Lower leg skin (tissue), 4 donors: ENCODE measurements at places on chromosomes 5 and 9. TPM values are rescaled to one million over a fixed set of nuclear protein-coding genes. Genes with fewer than 3 reads are reported as not detected.

GRCh38 chr9:123998278-123998925 is 13.2 kb upstream of the LHX2 start:
- DNase-seq, result no peak

DNA sequence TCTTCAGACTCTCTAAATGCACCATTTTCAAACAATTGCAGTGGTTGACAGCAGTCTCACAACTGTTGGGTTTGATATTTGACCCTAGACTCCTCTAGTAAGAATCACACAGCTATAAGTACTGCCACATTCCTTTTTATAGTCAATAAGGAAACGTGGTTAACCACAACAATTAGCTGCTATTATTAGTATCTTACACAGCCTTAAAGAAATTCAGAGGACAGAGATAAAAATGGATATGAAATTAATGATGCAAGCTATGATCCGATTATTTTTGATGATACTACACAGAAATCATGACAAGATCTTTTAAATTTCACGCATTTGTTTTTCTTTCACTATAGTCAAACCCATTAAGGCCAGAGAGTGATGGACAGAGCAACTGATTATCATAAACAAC is 288.6 kb upstream of the C9orf72 start:
- no peak for DNase-seq

The MVB12B gene
- 10.8 TPM for total RNA-seq

The SHISAL2B gene
- total RNA-seq, result not detected

The CDC20B gene
- total RNA-seq, result not detected
